ENCODE measurements at places on chromosomes 7 and 10.

DNA sequence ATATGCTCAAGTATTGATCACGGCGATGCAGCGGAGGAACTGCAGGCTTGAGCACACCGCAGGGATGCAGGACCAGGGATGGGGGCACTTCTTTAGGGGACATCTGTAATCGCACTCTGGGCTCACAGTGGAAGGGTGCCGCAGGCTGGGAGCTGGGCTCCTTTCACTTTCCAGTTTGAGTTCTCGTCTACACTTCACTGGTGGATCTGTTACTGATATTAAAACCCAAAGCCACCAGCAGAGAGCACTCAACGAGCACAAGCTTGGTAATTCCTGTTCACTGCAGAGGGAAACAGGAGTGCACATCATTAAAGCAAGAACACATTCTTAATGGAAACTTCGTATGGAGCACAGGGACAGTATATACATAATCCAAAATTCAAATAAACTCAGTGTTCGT, 91.3 kb downstream of the PARD3 start:
- no peak overlapping the region for H3K4me3 ChIP-seq
- DNase-seq = peak; percentile 40

DNA sequence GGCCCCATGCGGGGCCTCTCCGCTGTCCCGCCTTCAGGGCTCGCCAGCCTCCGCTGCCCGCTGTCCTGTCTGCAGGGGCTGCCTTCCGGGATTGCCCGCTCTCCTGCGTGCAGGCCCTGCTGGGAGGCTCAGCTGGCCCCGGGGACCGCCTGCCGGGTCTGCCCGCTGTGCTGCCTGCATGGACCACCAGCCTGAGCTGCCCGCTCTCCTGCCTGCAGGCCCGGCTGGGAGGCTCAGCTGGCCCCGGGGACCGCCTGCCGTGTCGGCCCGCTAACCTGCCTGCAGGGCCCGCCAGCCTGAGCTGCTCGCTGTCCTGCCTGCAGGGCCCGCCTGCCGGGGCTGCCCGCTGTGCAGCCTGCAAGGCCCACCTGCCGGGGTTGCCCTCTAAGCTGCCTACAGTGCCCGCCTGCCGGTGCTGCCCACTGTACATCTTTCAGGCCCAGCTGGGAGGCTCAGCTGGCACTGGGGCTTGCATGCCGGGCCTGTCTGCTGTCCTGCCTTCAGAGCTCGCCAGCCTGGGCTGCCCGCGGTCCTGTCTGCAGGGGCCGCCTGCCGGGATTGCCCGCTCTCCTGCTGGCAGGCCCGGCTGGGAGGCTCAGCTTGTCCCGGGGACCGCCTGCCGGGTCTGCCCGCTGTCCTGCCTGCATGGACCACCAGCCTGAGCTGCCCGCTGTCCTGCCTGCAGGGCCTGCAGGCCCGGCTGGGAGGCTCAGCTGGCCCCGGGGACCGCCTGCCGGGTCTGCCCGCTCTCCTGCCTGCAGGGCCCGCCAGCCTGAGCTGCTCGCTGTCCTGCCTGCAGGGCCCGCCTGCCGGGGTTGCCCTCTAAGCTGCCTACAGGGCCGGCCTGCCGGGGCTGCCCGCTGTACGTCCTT, 165.1 kb downstream of the GLRX3 start:
- H3K27me3 ChIP-seq = no peaks in the 10 kb centered on the region
- H3K4me3 ChIP-seq = no peak overlapping the region
- no peaks in the 10 kb centered on the region for H3K4me1 ChIP-seq
- DNase-seq = no peak

DNA sequence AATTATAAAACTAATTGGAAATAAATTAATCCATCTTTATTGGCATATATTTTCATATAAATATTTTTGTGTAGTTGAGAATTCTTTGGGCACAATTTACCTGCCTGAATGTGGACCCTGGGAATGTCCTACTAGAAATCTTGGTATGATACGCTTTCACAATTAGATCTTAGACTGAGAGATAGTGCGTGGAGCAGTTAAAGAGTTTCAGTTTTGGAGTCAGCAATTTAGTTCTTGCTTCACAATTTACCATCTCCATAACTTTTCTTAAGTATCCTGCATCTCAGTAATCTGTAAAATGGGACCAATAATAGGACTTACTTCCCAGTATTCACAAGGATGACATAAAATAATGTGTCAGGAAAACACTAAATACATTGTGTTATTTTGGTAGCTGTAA, 2.0 kb downstream of the MTPN start:
- peaks cover 65% of the 10 kb centered on the region for H3K4me1 ChIP-seq
- no peak for DNase-seq
- H3K4me3 ChIP-seq = no peak overlapping the region
- peaks cover 44% of the 10 kb centered on the region for H3K36me3 ChIP-seq
- H3K27ac ChIP-seq = no peak overlapping the region

- no peaks in the 10 kb centered on the region for H3K4me1 ChIP-seq
- no peak overlapping the region for H3K27ac ChIP-seq
- H3K27me3 ChIP-seq = peaks cover 15% of the 10 kb centered on the region
- H3K4me3 ChIP-seq = no peak overlapping the region
- no peaks in the 10 kb centered on the region for H3K36me3 ChIP-seq
These were observed 13.0 kb upstream of the CALU start for GRCh38 chr7:128726059-128726736.

GRCh38 chr7:53302496-53303246, 267.2 kb downstream of the POM121L12 start:
- H3K36me3 ChIP-seq = no peaks in the 10 kb centered on the region
- no peaks in the 10 kb centered on the region for H3K27me3 ChIP-seq
- DNase-seq = no peak
- H3K27ac ChIP-seq = no peak overlapping the region

- H3K4me3 ChIP-seq = no peak overlapping the region
- H3K36me3 ChIP-seq = no peaks in the 10 kb centered on the region
- H3K4me1 ChIP-seq = no peaks in the 10 kb centered on the region
- DNase-seq = no peak
These were observed 126.4 kb downstream of the ADCY1 start for GRCh38 chr7:45700556-45700955.

GRCh38 chr7:38189231-38189938, 11.3 kb downstream of the STARD3NL start:
- no peak overlapping the region for H3K27ac ChIP-seq
- H3K27me3 ChIP-seq = no peaks in the 10 kb centered on the region
- DNase-seq = no peak
- no peaks in the 10 kb centered on the region for H3K4me1 ChIP-seq
- no peak overlapping the region for H3K4me3 ChIP-seq

GRCh38 chr10:132229096-132229495, 42.3 kb downstream of the DPYSL4 start:
- H3K4me1 ChIP-seq = no peaks in the 10 kb centered on the region
- no peaks in the 10 kb centered on the region for H3K36me3 ChIP-seq
- no peak for DNase-seq
- H3K27me3 ChIP-seq = no peaks in the 10 kb centered on the region
- H3K4me3 ChIP-seq = no peak overlapping the region

DNA sequence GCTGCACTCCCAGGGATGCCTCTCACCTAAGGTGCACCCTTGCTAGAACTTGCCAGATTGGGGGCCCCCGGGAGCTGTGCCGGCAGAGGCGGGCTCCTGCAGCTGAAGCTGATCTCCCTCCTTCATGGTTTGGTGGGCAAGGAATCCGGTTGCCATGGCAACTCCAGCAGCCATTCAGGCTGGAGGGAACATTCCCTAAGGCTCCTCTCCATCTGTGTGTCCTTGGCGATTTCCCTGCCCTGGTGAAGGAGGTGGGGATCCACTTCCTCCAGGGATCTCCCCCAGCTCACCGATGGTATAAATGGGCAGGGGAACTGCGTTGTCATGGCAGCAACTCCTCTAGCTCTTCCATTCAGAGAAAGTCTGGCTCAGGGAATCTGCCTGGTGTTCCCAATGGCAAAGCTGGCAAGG, 49.6 kb upstream of the GPR158 start:
- H3K4me3 ChIP-seq = no peak overlapping the region
- no peak for DNase-seq
- no peaks in the 10 kb centered on the region for H3K4me1 ChIP-seq
- H3K27ac ChIP-seq = no peak overlapping the region

DNA sequence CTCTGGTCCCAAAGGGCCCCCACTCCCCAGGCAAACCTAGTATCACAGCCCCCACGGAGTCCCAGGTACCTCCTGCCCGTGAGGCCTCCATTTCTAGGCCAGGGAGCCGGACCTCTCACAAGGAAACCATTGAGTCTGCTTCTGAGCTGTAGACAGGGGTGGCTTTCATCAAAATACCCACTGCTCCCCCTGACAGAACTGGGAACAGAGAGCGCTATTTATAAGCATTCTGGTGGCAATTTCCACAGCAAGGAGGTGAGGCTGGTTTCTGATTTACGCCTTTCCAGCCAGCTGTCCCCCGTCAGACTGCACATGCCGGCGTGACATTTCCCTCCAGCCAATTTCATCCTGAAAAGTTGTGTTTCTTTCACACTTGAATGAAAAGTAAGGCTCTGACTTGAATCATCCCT, 407.5 kb upstream of the PRKCQ start:
- H3K36me3 ChIP-seq = no peaks in the 10 kb centered on the region
- no peak overlapping the region for H3K4me3 ChIP-seq

DNA sequence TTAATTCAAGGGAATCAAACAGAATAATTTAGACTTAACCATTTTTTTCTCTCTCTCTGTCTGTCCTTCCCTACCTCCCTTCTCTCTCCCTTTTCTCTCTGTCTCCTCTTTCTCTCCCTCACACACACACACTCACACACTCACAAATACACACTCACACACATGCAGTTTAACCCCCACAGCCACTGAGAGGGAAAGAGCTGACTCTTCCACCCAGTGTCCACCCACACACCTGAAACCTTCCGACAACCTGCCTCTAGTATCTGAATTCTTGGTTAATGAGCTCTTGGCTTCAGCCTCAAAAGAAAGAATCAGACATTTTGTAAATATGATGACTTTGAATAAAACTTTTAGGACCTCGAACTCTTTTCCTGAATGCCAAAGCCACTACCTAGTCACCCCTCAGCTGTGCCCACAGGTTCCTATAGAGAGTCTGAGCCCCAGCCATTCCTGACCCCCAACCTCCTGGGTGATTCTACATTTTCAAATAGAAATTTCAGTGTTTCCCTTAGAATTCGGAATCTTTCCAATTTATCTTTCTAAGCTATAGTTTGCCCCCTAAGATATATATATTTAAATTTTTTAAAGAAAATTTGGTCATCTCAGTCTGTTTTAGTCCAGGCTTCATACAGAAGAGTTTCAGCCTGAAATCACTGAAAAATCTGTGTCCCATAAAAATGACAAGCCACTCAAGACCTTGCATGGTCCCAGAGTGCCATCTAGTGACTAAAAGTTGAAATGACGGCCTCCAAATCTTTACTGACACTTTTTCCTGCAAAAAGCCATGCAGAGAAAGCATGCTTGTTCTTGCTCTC, 202.8 kb downstream of the IPMK start:
- H3K4me1 ChIP-seq = no peaks in the 10 kb centered on the region
- H3K4me3 ChIP-seq = no peak overlapping the region
- peaks cover 4% of the 10 kb centered on the region for H3K27me3 ChIP-seq
- H3K36me3 ChIP-seq = no peaks in the 10 kb centered on the region
- no peak overlapping the region for H3K27ac ChIP-seq

GRCh38 chr7:82156168-82156567, 287.4 kb downstream of the CACNA2D1 start:
- H3K27ac ChIP-seq = no peak overlapping the region
- no peak for DNase-seq
- no peaks in the 10 kb centered on the region for H3K4me1 ChIP-seq
- H3K4me3 ChIP-seq = no peak overlapping the region

- H3K27ac ChIP-seq = no peak overlapping the region
- no peaks in the 10 kb centered on the region for H3K36me3 ChIP-seq
- no peaks in the 10 kb centered on the region for H3K27me3 ChIP-seq
- no peaks in the 10 kb centered on the region for H3K4me1 ChIP-seq
- DNase-seq = no peak
These were observed 21.4 kb upstream of the OPN4 start for GRCh38 chr10:86632951-86633350.

- H3K4me1 ChIP-seq = no peaks in the 10 kb centered on the region
- no peaks in the 10 kb centered on the region for H3K36me3 ChIP-seq
- H3K27ac ChIP-seq = no peak overlapping the region
- no peak overlapping the region for H3K4me3 ChIP-seq
- DNase-seq = no peak
These were observed 780.3 kb downstream of the SUGCT start for GRCh38 chr7:40915071-40915470.

GRCh38 chr7:84506151-84506550, 311.6 kb upstream of the SEMA3A start:
- no peak overlapping the region for H3K27ac ChIP-seq
- H3K4me3 ChIP-seq = no peak overlapping the region
- H3K27me3 ChIP-seq = no peaks in the 10 kb centered on the region
- H3K4me1 ChIP-seq = no peaks in the 10 kb centered on the region

- no peak for DNase-seq
- H3K27ac ChIP-seq = no peak overlapping the region
- no peaks in the 10 kb centered on the region for H3K27me3 ChIP-seq
- H3K4me1 ChIP-seq = peaks cover under 1% of the 10 kb centered on the region
- no peaks in the 10 kb centered on the region for H3K36me3 ChIP-seq
- no peak overlapping the region for H3K4me3 ChIP-seq
These were observed 5.6 kb upstream of the NUP205 start for GRCh38 chr7:135552148-135552547.

DNA sequence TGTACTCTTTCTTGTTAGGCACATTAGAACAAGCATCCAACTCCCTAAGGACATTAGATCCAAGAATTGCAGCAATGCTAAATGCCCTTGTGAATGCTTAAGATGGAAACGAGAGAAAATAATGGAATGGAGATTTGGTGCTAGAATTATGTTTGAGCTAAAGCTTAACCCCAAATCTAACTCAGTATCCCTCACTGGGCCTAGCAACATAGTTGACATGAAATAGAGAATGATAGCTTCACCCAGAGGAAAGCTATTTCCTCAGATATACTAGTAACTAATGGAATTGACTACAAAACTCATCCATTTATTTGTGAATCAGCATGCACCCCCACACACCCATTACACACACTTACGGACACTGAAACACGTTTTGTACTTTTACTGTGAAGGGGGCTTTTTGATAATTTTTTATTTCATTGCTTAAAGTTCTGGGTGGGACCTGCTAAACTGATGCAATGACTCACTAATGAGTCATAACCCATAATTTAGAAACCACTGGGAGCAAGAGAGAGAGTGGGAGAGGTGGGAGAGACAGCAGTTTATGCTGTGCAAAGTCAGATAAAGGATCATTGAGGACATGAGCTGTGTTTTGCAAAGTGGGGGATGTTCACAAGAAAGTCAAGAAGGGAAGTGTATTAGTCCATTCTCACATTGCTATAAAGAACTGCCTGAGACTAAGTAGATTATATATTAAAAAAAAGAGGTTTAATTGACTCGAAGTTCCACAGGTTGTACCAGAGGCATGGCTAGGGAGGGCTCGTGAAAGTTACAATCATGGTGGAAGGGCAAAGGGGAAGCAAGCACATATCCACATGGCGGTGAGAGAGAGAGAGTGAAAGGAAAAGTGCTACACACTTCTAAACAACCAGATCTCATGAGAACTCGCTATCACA, 382.7 kb downstream of the SFMBT2 start:
- H3K27me3 ChIP-seq = no peaks in the 10 kb centered on the region
- no peaks in the 10 kb centered on the region for H3K36me3 ChIP-seq
- H3K4me3 ChIP-seq = no peak overlapping the region
- no peaks in the 10 kb centered on the region for H3K4me1 ChIP-seq

Data from DND-41 (cell line).